Suprapubic skin (tissue), 4 donors: ENCODE measurements at places on chromosomes 2 and 18.

GRCh38 chr2:38371235-38371634 is 5.8 kb downstream of the ATL2 start:
- no peaks in the 10 kb centered on the region for H3K36me3 ChIP-seq
- H3K4me1 ChIP-seq = peaks cover 45% of the 10 kb centered on the region
- H3K4me3 ChIP-seq = no peak overlapping the region
- H3K27ac ChIP-seq = no peak overlapping the region
- H3K27me3 ChIP-seq = no peaks in the 10 kb centered on the region

DNA sequence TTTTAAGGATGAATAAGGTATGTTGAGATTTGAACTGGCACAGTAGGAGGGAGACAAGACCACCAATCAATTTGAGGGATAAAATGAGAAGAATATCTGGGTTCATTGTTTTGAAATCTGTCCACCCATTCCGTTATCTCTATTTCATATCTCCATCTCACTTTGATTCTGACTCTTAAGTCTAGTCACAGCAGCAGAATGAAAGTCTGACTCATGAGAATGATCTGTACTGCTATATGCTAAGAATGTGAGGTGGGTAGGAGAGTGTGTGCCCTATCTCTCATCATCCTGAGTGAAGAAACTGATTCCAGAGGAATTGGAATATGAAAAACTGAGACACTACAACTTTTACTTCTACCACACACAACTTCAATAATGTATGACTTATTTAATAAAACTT is 1994.5 kb upstream of the PIK3C3 start:
- H3K27me3 ChIP-seq = no peaks in the 10 kb centered on the region
- H3K36me3 ChIP-seq = no peaks in the 10 kb centered on the region
- no peaks in the 10 kb centered on the region for H3K4me1 ChIP-seq
- no peak for DNase-seq
- no peak overlapping the region for H3K27ac ChIP-seq

DNA sequence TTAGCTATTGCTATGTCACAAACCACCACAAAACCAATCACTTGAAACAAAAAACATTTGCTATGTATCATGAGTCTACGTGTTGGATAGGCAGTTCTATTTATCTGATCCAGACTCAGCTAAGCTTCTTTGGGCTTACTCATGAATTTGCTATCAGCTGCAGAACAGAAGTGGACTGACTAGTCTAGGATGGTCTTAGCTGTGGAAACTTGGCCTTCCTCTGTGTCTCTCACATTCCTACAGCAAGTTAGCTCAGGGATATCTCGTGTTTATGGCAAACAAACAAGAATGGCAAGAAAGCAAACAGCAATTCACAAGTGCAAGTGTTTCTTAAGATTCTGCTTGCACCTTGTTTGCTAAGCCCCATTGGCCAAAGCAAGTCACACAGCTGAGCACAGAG is 288.0 kb upstream of the TNP1 start:
- H3K4me1 ChIP-seq = no peaks in the 10 kb centered on the region
- no peak overlapping the region for H3K27ac ChIP-seq
- DNase-seq = no peak

DNA sequence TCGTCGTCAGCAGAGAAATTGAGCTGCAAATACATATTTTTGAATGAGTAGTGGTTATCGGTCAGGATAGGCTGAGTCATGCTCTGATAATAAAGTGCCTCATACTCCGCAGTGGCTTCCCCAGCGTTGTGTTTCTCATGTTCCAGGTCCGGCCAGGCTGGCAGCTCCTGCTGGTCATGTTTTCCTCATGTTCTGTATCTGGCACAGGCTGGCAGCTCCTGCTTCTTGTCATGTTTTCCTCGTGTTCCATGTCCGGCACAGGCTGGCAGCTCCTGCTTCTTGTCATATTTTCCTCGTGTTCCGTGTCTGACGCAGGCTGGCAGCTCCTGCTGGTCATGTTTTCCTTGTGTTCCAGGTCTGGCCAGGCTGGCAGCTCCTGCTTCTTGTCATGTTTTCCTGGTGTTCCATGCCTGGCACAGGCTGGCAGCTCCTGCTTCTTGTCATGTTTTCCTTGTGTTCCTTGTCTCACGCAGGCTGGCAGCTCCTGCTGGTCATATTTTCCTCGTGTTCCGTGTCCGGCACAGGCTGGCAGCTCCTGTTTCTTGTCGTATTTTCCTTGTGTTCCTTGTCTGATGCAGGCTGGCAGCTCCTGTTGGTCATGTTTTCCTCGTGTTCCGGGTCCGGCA is 148.9 kb downstream of the ATP9B start:
- DNase-seq = no peak
- no peak overlapping the region for H3K4me3 ChIP-seq
- H3K27ac ChIP-seq = no peak overlapping the region
- no peaks in the 10 kb centered on the region for H3K27me3 ChIP-seq

GRCh38 chr18:50097702-50098101 is 97.2 kb downstream of the MYO5B start:
- H3K4me1 ChIP-seq = no peaks in the 10 kb centered on the region
- DNase-seq = no peak
- no peak overlapping the region for H3K27ac ChIP-seq
- no peak overlapping the region for H3K4me3 ChIP-seq
- no peaks in the 10 kb centered on the region for H3K27me3 ChIP-seq

GRCh38 chr2:159226059-159226461 is 60.4 kb downstream of the WDSUB1 start:
- no peaks in the 10 kb centered on the region for H3K27me3 ChIP-seq
- peaks cover 71% of the 10 kb centered on the region for H3K36me3 ChIP-seq
- H3K4me1 ChIP-seq = no peaks in the 10 kb centered on the region
- peak overlapping the region; percentile 10 for H3K27ac ChIP-seq
- H3K4me3 ChIP-seq = no peak overlapping the region

DNA sequence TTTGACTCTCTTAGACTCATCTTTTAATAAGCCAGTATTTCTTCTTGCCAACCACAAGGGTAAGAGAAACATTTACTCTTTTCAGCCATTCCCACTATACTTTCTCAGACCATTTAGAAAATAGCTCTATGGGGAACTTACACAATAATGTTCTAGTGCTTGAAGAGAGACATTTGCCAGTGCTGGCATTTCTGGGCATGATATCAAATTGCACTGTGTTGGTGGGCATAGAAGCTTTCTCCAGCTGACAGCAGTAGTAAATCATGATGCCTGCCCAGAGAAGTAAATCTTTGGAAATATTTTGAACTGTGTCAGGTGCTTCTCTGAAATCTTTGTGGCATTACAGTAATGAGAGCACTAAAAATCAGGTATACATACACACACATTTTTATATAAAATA is 346.6 kb downstream of the CBLN2 start:
- H3K27me3 ChIP-seq = no peaks in the 10 kb centered on the region
- DNase-seq = no peak
- no peak overlapping the region for H3K27ac ChIP-seq
- no peaks in the 10 kb centered on the region for H3K4me1 ChIP-seq
- no peaks in the 10 kb centered on the region for H3K36me3 ChIP-seq
- no peak overlapping the region for H3K4me3 ChIP-seq

DNA sequence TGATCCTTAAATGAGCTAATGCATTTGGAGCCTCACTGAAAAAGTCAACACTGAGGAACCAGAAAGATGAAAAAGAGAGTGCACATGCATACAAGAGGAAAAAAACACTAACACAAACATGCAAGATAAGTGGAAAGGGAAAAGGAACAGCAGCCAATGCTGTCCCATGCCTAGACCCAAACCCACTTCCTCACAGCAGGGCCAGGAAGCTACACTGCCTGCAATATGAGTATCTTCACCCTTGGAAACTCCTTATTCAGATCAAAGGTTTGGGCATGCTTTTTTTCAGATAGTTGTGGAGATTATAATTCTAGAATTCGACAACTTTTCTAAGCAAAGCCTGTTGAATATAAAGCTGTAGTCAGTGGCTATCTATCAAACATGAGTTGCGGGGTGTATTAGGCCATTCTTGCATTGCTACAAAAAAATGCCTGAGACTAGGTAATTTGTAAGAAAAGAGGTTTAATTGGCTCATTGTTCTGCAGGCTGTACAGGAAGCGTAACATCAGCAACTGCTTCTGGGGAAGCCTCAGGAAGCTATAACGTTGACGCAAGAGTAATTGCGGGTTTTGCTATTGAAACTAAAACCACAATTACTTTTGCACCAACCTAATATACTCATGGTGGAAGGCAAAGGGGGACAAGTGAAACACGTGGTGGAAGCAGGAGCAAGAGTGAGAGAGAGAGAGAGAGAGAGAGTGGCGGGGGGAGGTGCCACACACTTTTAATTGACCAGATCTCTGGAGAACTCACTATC is 138.2 kb downstream of the MBD2 start:
- H3K27ac ChIP-seq = no peak overlapping the region
- H3K4me1 ChIP-seq = no peaks in the 10 kb centered on the region
- no peaks in the 10 kb centered on the region for H3K27me3 ChIP-seq
- no peak overlapping the region for H3K4me3 ChIP-seq
- H3K36me3 ChIP-seq = no peaks in the 10 kb centered on the region
- DNase-seq = no peak

DNA sequence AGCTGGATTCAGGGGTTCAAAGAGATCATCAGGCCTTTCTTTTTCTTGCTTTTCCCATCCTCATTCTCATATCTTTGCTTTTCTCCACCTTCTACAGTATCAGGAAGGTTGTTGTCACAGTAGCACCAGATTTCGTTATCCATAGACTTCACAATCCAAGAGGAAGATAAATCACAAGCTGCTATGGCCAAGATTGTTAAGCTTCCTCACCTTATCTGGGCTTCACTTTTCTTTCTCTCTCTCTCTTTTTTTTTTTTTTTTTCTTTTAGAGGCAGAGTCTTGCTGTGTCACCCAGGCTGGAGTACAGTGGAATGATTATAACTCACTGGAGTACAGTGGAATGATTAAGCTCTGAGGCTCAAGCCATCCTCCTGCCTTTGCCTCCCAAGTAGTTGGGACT is 93.5 kb downstream of the TTC27 start:
- H3K4me3 ChIP-seq = no peak overlapping the region
- no peaks in the 10 kb centered on the region for H3K36me3 ChIP-seq
- H3K27ac ChIP-seq = no peak overlapping the region
- DNase-seq = no peak

- H3K27ac ChIP-seq = no peak overlapping the region
- H3K27me3 ChIP-seq = no peaks in the 10 kb centered on the region
- H3K4me3 ChIP-seq = no peak overlapping the region
- no peak for DNase-seq
- H3K4me1 ChIP-seq = no peaks in the 10 kb centered on the region
- no peaks in the 10 kb centered on the region for H3K36me3 ChIP-seq
Measured at GRCh38 chr2:2324119-2324518, 7.0 kb downstream of the MYT1L start.

DNA sequence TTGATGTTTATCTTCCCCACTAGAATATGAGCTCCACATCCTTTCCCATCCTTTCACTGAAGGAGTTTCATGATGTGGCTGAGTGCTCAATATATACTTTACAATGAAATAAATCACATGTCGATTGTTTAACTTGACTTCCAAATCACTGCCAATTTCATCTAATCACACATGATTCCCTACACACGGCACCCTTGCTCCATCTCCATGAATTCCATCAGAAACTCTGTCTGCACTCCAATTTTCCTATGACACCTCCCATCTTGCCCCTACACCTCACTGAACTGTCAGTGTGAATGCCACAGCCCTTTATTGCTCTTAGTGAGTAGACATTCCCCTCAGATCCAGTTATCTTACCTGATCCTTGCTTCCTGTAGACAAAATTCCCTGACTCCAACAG is 366.0 kb downstream of the CMPK2 start:
- no peaks in the 10 kb centered on the region for H3K36me3 ChIP-seq
- no peak overlapping the region for H3K4me3 ChIP-seq
- no peaks in the 10 kb centered on the region for H3K4me1 ChIP-seq
- no peak for DNase-seq
- no peaks in the 10 kb centered on the region for H3K27me3 ChIP-seq

DNA sequence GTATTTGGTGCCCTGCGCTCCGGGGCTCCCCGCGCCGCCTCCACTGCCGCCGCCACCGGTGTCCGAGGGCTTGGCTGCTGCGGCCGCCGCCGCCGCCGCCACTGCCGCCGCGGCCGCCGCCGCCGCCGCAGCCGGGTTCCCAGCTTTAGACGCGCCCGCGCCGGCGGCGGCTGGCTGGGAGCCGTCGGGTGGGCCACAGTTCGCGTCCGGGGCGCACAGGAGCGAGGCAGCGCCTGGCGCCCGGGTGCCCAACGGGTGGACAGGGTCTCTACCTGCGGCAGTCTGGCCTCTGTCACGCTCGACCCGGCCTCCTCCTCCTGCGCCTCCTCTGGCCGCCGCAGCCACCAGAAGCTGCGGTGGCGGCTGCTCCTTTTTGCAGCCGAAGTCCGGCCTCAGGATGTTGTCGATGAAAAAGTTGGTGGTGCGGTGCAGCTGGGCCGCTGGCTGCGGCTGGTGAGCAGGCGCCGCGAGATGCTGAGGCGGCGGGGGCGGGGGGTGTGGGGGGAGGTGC is 951 bp downstream of the EN1 start:
- peak overlapping the region; percentile 92 for H3K27ac ChIP-seq
- H3K27me3 ChIP-seq = peaks cover 99% of the 10 kb centered on the region
- DNase-seq = no peak
- no peaks in the 10 kb centered on the region for H3K36me3 ChIP-seq
- H3K4me3 ChIP-seq = peak overlapping the region; percentile 72

DNA sequence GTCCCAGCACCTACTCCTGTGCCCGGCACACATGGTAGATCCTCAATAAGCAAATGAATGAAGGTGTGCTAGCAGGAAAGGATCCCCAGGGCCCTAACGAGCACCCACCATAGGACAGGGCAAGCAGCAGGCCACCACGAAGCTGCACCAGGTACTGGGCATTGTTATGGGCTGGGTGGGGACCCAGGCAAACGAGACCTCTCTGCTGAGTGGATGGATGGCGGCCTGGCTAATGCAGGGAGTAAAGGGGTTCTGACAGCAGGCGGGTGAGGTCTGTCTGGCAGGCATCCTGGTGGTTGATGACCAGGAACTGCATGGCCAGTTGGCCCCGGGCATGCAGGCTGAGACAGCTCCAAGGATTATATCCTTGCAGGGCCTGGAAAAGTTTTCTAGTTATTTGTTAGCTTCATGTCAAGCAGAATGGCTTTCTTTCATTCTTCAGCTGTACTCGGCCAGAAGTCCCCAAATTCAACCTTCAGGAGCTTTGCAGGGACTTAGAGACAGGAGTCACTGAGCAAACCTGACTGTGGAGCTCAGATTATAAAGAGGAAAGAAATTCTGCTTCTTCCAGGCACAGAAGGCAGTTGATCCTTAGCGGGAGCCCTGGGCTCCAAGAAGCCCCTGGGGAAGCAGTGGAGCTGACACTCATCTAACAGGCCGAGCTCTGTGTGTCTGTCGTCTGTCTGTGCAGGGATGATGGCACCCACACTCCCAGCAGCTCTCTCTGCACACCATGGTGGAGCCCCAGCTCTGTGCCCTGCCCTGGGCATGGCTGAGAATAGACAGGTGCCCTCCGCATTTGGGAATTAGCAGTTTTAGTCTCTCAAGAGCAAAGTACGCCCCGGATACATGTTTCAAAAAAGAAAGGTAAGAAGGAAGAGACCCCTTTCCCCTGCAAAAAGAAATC is 51.2 kb downstream of the SDC1 start:
- no peaks in the 10 kb centered on the region for H3K27me3 ChIP-seq
- H3K27ac ChIP-seq = no peak overlapping the region
- H3K36me3 ChIP-seq = no peaks in the 10 kb centered on the region
- no peak overlapping the region for H3K4me3 ChIP-seq
- peaks cover 47% of the 10 kb centered on the region for H3K4me1 ChIP-seq
